Mucosa of gallbladder (tissue), 1 donor: ENCODE measurements at places on chromosomes 3 and 15. TPM values are rescaled to one million over a fixed set of nuclear protein-coding genes. Genes with fewer than 3 reads are reported as not detected.

DNA sequence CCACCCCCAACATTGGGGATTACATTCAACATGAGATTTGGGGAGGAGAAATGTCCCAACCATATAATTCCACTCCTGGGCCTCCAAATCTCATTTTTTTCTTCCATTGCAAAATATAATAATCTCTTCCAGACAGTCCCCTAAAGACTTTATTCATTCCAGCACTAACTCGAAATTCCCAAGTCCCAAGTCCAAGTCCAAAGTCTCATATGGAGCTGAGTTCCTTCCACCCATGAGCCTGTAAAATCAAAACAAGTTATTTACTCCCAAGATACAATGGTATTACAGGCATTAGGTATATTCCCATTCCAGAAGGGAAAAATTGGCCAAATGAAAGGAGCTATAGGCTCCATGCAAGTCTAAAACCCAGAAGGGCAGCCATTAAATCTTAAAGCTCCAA is 56.7 kb downstream of the P2RY1 start:
- DNase-seq, result no peak

DNA sequence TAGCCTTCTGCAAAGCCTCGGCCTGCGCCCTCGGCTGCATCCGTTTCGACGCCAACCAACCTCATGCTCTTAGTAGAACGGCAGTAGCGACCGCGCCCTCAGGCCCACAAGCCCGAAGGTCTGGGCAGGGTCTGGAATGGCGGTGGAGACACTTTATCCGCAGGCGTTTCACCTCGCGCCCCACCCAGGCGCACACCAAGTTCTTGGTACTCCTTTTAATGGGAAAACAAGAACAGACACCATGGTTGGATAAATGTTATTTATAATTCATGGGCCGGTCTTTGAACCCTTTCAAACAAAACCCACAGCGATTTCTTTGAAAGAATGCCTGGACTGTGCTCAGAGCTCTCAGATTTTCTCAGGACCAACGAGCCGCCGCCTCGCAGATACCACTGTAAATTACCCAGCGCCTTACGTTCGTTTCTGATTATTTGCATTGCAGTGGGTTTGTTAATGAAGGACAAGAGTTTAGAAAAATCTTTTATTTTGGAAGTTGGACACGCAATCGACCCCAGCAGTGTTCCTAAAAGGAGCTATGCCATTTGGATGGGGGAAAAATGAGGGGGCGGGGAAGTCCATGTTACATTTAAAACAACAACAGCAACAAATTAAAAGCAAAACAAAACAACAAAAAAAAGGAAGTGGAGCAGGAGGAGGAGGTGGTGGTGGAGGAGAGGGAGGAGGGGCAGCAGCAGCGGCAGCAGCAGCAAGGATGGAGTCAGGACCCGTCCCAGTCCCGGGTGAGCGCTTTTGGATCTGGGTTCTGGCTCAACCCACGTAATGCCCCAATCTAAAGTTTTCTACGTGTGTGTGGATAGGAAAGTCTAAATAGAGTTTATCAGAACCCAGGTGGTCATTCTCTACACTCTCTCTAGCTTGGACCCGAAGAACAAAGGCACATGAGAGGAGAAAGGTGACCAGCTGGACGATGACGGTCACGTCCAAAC is 993 bp upstream of the ISL2 start:
- no peak for DNase-seq

DNA sequence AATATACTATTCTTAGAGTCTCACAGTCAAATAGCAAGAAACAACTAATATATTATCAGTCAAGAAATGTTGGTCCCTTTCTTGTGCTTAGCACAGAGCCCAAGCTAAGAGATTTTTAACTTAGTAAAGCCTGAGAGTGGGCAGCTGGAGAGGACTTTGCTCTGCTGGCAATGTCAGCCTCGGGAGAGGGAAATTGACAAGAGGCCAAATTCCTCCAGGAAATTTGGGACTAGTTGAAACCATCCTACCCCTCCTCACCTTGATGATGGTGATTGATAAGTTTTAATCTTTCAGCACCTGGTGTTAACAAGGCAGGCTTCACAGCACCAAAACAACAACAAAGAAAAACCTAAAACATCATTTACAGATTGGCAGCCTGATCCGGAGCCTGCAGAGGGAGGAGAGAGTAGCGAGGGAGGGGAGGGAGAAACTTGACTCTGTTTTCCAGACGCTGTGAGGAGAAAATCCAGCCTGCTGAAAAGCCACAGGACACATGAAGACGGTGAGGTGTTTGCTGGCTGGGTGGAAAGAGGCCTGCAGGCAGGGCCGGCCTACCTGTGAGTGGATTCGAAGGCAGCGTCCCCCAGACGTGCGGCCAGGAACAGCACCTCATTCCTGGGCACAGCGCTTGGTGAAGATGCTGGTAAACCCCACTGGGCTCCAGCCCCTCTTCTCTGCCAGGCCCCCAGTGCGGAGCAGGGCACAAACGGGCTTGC is 150.9 kb downstream of the LRRC28 start:
- DNase-seq, result no peak

GRCh38 chr3:105352976-105353375 is 13.7 kb upstream of the ALCAM start:
- DNase-seq, result no peak

Gene SERPINI1
- 2.9 TPM for total RNA-seq

Gene USP4
- 60.5 TPM for total RNA-seq
